ENCODE measurements at places on chromosomes 6 and 20.

DNA sequence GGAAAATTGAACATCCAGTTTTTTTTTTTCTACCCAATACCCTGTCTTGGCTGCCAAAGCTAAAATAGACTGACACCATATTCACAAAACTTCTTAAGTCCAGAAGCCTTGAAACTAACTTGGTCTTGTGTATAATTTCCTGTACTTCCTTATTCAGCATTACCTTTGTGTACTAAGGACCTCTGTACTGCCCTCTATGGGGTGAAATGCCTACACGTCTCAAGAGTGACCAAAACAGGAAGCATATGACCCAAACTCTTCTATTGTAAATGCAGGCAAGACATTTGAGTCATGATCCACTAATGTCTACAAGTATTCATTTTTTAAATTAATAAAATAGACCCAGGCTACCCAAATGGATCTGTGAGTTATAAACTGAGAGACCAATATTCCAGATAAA lies 50.4 kb downstream of the HMGCLL1 start:
- DNase-seq: peak; percentile 46

GRCh38 chr6:150203378-150203777 lies 60.5 kb downstream of the PPP1R14C start:
- DNase-seq: no peak

DNA sequence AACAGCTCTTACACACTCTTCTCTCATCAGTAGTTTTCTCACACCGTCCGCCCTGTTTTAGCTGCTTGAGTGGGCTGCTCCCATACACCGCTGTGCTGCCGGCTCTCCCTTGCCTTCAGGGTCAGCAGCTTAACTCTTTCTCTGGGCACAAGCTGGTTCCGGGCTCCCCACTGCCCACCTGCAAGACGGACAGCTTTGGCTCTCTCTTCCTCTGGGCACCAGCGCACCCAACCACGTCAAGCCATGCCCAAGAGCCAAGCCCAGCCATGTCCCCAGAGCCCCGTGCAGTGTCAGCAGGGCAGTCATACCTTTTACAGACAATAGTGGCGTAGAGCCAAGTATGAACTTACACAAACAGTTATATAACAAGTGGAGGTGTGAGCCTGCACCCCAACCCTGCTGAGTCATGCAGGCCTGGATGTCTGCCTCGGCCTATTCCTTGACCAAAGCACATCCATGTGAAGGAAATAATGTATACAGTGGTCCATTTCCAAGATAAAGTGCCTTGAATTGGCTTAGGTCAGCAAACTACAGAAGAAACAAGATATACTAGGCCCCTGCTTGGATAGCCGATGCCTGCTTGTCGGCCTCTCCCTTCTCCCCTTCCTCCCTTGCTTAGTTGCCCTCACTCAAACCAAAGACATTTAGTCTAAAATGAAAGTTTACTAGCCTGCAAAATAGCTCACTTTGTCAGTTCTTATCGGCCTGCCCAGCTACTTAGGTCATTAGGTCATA lies 89.3 kb downstream of the JPH2 start:
- DNase-seq: peak; percentile 32

- DNase-seq: no peak
These were observed 867 bp downstream of the EBF4 start for GRCh38 chr20:2693286-2694007.

DNA sequence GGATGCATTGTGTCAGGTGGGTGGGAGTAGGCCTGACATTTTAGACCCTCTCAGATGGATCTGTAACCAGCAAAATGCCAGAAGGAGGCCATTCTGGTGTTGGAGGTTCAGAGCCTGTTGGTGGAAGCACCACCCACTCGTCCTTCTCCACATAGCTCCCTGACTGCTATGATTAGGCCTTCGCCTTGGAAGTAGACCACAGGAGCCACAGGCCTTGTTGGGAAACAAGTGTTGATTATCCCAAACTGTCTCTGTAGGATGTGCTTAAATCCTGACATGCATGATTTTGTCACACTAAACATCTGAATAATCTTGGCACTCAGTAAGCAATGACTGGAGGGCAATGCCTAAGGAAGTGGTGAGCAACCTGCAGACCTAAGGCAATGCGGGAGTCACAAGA lies 117.2 kb upstream of the LY86 start:
- DNase-seq: no peak

All from PC-9 (cell line).